ENCODE measurements at places on chromosomes 5 and 9.

DNA sequence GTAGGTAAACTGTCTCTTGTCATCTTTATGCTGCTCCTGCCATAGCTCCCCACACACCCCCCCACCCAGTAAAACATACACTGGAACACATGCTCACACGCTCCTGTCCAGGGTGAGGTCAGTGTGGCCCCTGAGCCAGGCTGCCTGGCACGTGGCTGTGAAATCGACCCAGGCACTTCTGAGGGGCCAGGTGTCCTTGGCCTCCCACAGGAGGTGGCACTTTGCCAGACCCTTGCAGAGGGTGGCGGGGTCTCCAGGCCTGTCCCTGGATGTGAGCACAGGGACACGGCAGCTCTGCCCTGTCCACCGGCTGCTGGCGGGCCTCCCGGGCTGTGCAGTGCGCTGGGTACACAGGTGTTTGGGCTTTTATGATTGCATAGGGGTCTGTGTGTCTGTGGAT lies 10.0 kb upstream of the CRB2 start:
- no peak for DNase-seq

DNA sequence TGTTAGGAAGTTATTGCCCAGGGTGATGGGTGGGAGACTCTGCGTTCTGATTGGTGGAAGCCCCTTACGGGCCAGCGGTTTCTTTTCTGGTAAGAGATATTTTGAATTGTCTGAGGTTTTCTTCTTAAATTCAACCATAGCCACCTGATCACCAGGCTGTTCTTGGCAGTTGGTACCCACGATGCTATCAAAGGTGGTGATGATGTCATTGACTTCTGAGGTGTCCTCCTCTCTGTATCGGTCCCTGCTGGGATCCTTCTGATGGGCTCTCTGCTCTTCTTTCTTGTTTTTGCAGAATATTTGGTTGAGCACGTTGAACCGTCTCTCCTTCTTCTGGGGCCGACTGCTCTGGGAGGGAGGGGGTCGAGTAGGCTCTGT lies 116.6 kb upstream of the IL6ST start:
- DNase-seq = no peak

GRCh38 chr5:74428275-74428674 lies 212.3 kb downstream of the ENC1 start:
- DNase-seq = no peak

DNA sequence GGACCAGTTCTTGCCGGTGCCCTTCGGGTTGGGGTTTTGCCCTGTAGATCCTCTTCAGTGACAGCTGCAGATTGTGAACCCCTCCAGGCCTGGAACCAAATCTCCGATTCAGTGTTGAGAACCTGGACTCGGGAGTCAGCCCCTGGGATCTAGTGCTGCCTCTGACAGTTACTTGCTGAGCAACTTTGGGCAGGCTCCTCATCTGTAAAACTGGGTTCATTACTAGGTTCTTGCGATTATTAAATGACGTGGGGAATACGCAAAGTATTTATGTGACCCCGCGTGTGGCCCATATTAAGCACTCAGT lies 600 bp downstream of the ERCC6L2 start:
- DNase-seq = no peak

DNA sequence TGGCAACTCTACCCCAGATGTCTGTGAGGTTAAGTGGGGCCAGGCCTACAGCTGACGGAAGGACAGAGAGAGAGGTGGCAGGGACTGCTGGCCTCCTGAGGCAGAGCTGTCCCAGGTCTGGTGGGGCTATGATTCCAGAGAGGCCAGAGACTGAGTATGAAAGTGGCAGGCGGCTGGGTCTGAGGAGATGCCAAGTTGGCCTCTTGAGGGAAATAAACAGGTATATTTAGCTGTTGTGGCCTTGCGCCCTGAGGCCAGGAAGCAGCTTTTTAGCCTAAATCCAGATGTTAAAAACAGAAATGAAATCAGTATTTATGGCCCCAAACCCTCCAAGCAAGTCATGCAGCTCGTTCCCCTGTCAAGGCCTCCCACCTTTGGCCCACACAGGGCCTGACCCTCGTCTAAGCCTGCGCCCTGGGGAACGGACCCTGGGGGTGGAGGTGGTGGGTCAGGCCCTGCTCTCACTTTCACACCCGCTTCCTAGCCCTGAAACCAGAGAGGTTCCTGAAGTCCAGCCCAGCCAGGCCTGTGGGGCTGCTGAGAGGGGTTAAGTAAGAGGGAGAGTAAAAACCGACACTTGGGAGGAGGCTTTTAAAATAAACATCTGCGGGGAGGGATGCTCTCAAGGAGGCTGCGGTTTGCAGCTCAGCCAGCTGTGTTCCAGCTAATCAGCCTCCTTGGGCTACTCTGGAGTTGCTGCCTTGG lies 18.7 kb downstream of the PCDHGC5 start:
- DNase-seq = no peak

DNA sequence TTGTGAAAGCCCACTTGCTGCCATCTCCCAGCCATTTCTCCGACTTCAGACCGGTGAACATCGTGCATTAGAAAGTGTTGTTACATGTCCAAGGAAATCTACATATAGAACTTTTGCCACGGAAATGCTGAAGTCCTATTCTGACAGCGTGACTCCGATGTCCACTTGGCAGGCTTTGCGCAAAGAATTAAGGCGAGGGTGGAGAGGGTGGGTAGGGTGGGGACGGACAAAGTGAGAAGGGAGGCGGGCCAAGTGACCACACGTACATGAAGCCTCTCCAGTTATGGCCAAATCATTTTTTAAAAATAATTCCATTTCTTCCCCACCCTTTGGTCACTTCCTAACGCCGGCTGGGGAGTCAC lies 460 bp upstream of the ACO1 start:
- DNase-seq = no peak

- DNase-seq = no peak
Observed at GRCh38 chr9:23820451-23821374, 5.3 kb downstream of the ELAVL2 start.

- no peak for DNase-seq
Observed at GRCh38 chr9:136180586-136180985, 24.3 kb downstream of the LHX3 start.

GRCh38 chr5:76180814-76181805 lies 97.9 kb downstream of the SV2C start:
- no peak for DNase-seq

DNA sequence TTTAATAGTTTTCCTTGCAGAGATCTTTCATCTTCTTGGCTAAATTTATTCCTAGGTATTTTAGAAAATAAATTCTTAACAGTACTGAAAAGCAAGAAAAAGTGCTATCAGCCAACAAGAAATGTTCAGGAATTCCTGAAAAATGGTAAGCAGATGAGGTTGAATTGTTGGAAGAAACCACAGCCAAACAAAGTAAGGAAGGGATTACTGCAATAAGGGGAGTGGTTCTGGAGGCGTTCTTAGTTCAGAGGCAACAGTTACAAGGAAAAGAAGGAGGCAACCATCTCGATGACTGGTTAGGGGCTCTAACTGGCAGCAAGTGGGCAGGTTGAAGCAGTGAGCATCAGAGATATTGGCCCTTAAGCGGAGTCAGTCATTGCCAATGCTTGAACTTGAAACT lies 12.8 kb upstream of the OR13J1 start:
- no peak for DNase-seq

GRCh38 chr5:150134198-150134588 lies 21.5 kb downstream of the PDGFRB start:
- DNase-seq = no peak

GRCh38 chr5:126801992-126802294 lies 25.0 kb downstream of the LMNB1 start:
- DNase-seq = no peak

GRCh38 chr5:162911873-162912272 lies 525.5 kb upstream of the CCNG1 start:
- DNase-seq = no peak

DNA sequence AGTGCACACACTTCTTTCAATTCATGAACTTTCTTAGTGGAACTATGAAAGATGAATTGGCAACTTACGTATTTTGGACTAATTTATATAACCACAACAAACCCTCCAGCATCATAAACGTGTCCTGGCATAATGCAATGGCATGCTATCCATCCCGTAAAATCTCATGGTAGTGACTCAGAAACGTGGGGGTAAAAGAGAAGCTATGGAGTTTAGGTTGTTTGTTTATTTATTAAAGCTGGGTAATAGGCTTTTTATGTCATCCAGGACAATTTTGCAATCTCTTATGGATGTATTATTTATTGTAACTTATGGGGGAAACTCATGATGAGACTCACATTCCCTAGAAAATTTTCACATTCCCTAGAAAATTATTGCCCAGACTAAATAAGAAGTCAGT lies 106.3 kb downstream of the GDA start:
- DNase-seq = no peak

DNA sequence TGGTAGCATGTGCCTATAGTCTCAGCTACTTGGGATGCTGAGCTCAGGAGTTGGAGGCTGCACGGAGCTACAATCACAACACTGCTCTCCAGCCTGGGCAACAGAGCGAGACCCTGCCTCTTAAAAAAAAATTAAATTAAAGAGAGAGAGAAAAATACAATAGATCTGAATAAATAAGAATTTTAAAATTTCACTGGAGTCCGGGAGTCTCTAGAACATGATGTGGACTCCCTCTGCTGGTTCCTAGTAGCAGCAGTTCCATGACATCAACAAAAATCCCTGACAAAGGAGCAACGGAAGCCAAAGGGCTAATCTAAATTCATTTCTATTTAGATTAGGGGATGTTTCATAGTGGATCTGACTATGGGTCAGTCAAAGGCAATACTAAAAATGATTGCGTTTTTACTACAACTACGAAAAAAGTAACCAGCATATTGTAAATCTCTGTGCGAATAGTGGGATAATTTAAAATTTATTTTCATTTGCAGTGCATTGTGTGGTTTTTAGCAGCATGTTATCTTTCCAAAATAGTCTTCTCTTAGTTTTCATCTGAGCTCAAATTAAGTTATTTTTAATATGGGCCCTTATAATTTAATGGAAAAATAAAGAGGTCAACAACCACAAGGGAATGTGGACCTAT lies 6.7 kb downstream of the INIP start:
- DNase-seq = no peak

- no peak for DNase-seq
Observed at GRCh38 chr5:169424670-169425378, 123.9 kb upstream of the SLIT3 start.

GRCh38 chr9:97517331-97518089 lies 16.0 kb downstream of the TMOD1 start:
- DNase-seq = no peak

DNA sequence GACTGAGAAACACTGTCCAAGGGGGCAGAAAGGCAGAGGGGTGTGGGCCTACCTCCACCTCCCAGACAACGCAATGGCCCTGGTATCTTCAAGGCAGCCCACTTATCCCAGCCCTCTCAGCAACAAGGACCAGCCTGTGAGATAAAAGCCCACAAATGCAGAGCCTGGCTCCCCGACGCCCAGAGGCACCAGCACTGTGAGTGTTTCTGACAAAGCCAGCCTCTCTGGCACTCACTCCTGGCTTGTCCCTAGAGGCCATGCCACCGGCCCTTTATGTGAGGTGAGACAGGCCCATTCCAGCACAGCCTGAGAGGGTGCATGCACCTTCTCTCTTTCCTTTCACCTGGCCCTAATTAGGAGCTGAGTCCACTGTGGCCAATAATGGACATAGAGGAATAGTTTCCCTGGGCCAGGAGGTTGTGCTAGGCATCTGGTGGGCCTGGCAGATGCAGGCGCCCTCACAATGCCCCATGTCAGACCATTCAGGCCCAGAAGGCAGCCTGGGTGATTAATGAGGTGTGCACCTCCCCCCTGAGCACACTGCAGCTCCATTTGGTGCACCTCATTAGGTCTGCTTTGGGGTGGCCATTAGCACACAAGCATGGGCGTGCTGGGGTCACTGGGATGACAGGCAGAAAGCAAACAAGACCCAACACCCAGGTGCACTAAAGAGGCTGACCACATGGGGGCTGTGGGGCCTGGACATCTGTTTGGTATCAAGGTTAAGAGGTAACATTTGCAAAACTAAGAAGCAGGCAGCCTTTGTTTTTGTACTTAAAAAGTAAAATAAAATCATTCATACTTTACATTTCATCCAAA lies 176.0 kb downstream of the MED10 start:
- no peak for DNase-seq

- no peak for DNase-seq
Observed at GRCh38 chr5:41413074-41413473, 97.3 kb downstream of the PLCXD3 start.
